ENCODE measurements at places on chromosomes 3 and 15. TPM values are rescaled to one million over a fixed set of nuclear protein-coding genes. Genes with fewer than 3 reads are reported as not detected.

CDCP1 gene
- total RNA-seq = 0.30 TPM

- no peak for DNase-seq
Observed at GRCh38 chr15:68411343-68411675, 20.7 kb downstream of the ITGA11 start.

DNA sequence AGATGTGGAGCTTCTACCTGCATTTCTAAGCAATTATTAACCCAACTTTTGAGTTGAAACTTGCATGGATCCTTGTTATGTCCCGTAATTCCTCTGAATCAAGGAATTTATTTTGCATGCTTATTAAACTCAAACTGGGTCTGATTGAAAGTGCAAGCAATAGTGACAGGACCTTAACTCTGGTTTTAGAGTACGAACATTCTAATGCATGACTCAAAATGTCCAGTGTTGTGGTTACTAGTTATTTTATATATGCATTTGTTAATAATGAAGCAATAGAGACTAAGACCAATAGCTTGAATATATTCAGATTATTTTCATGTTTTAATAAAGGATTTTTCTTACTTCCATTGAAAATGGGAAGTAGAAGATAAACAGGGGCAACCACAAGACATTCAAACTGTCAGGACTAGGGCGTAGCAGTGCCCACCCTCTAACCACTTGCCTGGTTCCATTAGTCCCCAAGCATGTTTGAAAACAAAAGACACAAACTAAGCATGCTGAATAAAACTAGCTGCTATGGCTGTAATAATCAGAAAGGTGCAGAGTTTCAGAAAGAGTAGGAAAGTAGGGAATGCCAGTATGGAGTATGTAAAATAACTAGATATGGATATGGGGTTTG lies 28.1 kb downstream of the OIP5 start:
- no peak for DNase-seq

ZNF860 gene
- total RNA-seq = 0.17 TPM

GRCh38 chr15:85324202-85324601 lies 56.2 kb upstream of the AKAP13 start:
- DNase-seq = no peak

EDC3 gene
- total RNA-seq = 16.1 TPM

TMEM158 gene
- total RNA-seq = 0.82 TPM
